Dermis blood vessel endothelial cell (primary cell): ENCODE measurements at places on chromosomes 12 and 14. TPM values are rescaled to one million over a fixed set of nuclear protein-coding genes. Genes with fewer than 3 reads are reported as not detected.

Gene MMP19
- 0.68 and 1.1 TPM in 2 replicates for total RNA-seq

Gene MRPL51
- total RNA-seq: 86.4 and 167 TPM in 2 replicates

Gene GPR84
- total RNA-seq: under 0.01 and 0.05 TPM in 2 replicates

Gene CD163
- total RNA-seq: not detected in 2 replicates
